NK-92 treated with Interleukin-12 subunit alpha and Interleukin-12 subunit beta, amount 100 ng/mL, for 24 hours (cell line): ENCODE measurements at places on chromosomes 7 and 10.

DNA sequence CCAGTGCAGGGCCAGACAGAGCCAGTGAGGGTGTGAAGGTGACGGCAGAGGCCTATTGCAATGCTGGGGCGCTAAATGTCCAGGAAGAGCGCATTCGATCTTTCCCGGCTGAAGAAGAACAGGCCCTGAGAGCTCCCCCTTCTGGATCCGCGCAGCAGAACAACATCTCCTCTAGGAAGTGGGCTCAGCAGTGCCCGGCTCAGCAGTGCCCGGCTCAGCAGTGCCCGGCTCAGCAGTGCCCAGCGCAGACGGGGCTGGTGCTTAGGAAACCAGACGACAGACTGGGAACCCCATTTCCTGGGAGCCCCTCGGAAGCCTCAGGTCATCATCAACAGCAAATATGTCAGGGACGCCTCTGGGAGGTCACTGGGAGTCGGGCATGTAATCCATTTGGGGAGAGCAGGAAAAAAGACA, 4.7 kb upstream of the NOS3 start:
- peak; percentile 26 for DNase-seq

DNA sequence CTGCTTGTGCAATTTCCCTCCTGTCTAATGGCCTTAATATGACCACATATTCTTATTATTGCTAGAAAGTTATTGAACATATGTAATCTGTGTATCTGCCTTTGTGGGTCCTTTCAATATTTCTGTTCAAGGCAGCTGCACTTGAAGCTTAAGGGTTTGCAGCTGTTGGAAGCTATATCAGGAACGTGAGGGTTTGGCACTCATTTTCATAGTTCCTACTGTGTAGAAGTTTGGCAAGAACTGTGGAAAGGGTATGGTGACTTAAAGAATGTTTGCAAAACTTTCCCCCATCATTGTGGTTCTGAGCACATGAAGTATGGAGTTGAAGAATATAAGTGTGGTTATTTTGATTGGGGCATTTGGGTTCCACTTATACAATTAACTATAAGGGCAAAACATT, 144.7 kb upstream of the SEMA3A start:
- no peak for DNase-seq

DNA sequence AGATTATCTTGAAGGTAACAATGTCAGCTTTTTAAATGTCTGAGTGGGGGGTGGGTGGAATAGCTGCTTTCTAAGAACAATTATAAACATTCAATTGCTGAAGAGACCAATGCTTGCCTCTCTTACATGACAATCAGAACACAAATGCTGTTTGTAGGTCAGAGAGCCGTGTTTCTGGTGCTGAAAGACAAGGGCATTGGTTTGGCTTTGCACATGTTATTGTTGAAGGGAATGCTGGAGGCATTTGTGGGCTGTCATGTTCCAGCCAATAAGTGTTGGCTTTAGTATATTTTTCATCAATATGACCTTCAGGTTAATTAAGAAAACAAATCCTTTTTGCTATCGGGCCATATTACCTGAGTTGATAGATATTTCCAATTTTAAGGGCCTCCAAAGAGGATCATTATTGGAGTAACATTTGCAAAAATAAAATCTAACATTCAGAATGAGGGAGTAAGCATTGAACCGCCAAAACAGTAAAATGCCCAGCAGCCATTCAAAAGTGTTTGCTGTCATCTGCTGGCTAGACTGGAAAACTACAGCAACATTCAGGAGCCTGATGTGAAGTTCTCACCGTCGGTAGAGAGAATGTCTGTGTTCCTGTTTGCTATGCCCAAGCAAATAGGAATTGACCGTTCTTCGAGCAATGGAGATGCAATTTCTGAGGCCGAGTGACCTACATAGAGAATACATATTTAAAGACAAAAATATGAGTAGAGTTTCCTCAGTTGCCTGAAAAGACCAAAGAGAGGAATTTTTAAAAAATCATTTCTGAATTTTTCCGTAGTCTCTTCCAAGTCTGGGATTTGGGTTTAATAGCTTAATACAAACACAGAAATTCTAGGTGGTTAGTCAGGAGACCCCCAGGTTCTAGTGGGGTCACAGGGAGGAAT, 118.9 kb downstream of the APBB1IP start:
- no peak for DNase-seq

- no peak for DNase-seq
Measured at GRCh38 chr10:24242562-24242961, 33.6 kb downstream of the KIAA1217 start.

- DNase-seq = no peak
Measured at GRCh38 chr7:113763226-113763625, 155.6 kb downstream of the PPP1R3A start.

- DNase-seq = no peak
Measured at GRCh38 chr7:25098096-25099046, 26.7 kb downstream of the CYCS start.
